D341Med (cell line): ENCODE measurements at places on chromosomes 1 and 21.
A peak's percentile ranks its signal among the peaks of the same experiment; 100 is the strongest.

DNA sequence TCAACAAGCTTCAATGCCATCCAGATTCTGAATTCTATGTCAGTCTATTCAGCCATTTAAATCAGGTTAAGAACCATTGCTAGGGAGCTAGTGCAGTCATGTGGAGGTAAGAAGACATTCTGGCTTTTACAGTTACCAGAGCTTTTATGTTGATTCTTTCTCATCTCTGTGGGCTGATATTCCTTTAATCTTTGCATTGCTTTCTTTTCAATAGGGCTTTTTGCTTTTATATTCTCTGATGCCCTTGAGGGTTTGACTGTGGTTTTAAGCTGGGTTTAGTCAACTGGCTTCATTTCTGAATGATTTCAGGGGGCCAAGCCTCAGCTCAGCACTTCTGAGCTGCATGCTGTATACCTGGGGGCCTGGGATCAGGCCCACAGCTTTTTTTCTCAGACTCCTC, 51.0 kb upstream of the GORAB start:
- DNase-seq, result no peak

DNA sequence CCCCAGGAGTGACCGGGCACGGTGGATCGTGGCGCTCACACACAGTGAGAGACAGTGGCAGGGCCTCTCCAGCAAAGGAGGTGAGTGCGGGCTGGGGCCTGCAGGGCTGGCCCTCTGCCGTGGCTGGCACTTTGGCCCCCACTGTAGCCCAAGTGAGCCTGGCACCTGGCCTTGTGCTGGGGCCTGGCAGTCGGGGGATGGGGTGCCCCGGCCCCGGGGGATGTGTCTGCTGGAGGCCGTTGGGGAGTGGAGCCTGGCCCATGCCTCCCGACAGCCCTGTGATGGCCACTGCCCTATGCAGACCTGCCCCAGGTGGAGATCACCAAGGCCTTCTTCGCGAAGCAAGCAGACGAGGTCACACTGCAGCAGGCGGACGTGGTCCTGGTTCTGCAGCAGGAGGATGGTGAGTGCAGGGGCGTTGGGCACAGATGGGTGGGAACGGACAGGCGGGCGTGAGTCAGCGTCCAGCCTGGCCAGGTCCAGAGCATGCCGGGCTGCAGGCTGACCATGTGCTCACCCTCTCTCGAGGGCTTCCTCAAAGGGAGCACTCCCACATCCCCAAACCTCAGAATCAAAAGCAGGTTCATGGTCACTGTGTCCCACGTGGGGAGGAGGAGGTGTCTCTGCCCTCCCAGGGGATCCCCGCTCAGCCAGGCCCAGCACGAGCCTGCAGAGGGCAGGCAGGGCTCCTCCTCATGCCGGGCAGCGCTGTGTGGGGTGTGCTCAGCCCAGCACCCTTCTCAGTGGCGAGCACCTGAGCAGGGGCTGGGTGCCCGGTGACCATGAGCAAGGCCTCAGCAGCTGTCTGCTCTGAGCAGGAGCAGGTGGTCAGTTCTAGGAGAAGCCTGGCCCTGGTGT, 25.3 kb downstream of the ARHGEF16 start:
- no peak for DNase-seq

- no peak for DNase-seq
Observed at GRCh38 chr1:3918966-3919611, 19.0 kb upstream of the C1orf174 start.

DNA sequence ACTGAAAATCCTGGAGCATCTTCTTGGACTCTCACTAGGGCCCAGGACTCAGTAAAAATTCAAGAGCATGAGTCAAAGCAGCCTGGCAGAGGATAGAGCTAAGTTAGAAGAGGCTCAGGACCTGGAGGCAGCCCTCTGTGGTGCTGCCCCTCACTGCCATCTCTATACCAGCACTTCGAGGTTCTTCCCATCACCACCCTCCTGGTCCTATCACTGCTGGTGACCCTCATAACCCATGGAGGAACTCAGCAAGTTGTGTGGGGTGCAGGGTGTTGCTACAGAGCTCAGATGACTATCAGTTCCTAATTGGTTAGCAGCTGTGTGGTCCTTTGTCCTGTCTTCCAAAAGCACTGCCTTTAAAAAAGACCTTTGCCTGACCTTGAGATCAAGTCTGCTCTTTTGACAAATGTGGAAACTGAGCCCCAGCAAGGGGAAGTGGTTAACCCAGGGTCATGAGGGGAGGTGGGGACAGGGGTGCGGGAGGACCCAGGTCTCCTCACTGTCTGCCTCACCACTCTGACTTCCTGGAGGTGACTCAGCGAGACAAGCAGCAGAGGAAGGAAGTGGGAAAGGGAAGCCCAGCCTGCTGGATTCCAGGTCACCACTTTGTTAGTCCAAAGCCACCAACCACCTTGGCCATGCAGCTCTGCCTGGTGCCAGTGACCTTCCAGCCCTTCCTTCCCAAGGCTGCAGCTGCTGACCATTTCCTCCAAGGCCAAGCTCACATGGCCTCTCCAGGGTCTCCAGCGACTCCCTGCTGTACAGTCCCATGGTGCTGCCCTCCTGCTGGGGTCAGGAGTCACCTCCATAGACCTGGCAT, 199.4 kb upstream of the EDN2 start:
- DNase-seq, result no peak

DNA sequence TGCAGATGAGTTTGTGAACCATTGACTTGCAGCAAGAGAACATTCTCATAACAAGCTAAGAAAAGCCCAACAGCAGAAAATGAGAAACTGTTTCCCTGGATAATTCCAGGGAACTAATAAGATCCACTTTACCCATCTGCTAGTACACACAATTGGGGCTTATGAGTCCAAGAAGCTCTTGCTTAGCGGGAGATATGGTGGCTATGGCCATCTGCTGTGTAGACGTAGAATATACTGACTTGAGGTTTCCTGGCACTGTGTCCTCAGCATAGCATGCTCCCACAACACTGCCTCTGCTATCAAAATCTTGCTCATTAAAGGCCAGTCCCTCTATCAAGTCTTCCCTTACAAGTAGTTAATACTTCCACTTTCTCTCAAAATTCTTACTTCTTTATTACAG, 6.8 kb upstream of the RXRG start:
- no peak for DNase-seq

- no peak for DNase-seq
Observed at GRCh38 chr1:18950401-18951026, 6.0 kb downstream of the IFFO2 start.

DNA sequence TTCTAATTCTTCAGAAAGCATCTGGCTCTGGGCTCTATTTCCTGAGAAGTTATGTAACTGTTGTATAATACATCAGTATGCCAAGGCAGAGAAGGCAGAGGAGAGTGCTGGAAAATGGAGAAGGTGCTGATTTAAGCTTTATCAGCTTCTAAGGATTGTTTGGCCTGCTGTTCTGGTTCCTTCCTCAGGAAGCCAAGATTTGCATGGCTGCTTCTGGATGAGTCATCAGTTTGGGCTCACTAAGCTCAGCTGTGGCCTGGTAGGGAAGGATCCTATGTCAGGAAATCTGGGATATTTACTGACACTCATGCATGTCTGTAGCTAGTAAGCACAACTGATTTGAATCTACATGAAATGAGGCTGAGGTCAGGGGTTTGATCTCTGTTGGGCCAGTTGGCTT, 73.2 kb upstream of the ADGRL4 start:
- DNase-seq, result peak; percentile 11

GRCh38 chr1:99004861-99005442, at the start of gene PLPPR5:
Gene PLPPR5, minus strand, starts transcription at chr1:99004861. Its CDS starts 190 bp downstream, at chr1:99004671.
- DNase-seq, result peak; percentile 81

DNA sequence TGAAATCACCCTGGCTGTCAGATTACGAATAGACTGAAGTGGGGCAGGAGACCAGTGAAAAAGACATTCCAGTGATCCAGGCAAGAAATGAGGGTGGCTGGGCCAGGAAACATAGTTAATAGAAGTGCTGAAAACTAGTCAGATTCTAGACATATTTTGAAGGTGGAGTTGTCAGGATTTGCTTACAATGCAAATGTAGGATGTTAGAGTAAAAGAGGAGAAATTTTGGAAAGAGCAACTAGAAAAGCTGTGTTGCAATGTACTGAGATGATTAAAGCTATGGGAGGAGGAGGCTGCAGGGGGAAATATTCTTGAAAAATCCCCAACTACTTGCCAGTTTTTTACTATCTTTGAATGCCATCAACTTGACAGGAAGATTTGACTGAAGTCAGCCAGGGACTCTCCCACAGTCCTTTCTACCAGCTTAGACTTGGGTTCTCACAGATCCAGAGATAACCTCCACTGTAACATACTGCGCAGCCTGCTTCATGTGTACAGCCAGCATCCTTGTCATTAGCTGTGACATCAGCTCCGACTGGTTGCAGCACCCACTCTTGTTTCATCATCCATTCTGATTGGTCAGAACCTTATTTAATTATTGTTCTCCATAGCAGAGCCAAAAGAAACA, 109.7 kb downstream of the TSEN15 start:
- no peak for DNase-seq

GRCh38 chr1:43449708-43450069, 4.0 kb downstream of the HYI start:
- DNase-seq, result no peak

- DNase-seq, result no peak
Observed at GRCh38 chr1:178122283-178122682, 28.4 kb downstream of the RASAL2 start.

GRCh38 chr1:7789828-7790227, 5.7 kb downstream of the PER3 start:
- DNase-seq, result no peak

GRCh38 chr21:21238629-21239400, 240.6 kb downstream of the NCAM2 start:
- no peak for DNase-seq

GRCh38 chr1:209207126-209207700, 376.3 kb upstream of the CAMK1G start:
- no peak for DNase-seq

GRCh38 chr1:18681423-18681835, 50.8 kb downstream of the PAX7 start:
- peak; percentile 65 for DNase-seq
